ENCODE measurements at places on chromosomes 16 and 17.

DNA sequence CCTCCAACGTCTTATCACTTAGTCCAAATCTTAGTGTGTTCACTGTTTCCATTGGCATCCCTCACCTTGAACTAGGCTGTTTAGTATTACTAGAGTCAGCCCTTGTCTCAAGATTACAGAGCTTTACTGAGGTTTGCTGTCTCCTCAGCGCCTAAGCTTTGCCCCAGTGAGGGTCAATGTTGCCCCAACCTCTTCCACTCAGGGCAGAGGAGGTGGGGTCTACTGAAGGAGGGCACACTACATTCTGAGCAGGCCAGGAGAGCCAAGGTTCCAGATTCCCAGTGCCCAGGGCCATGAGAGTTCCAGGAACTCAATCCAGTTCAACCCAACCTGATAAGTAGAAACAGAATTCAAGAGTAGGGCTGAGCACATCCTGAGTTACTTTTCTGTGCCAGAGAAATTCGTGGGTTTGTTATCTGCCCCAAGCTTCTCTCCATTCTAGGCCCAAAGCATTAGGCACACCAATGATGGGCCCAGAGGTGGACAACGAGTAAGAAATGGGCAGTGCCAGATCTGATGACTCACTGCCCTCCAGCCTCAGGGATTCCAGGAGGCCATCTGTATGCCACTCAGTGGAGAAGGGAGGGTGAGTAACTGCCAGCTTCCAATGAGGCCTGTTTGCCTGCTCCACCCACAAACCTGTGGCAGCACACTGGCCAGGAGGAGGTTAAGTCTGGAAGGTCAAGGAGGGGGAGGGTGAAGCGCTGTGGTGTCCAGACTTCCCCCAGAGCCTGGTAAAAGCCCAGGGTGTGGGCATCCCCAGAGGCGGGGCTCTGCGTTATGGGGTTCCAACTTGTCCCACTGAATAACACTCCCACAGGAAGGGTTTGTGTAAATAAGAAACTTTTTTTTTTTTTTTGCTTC is 8.2 kb downstream of the TUBG2 start:
- DNase-seq: no peak

DNA sequence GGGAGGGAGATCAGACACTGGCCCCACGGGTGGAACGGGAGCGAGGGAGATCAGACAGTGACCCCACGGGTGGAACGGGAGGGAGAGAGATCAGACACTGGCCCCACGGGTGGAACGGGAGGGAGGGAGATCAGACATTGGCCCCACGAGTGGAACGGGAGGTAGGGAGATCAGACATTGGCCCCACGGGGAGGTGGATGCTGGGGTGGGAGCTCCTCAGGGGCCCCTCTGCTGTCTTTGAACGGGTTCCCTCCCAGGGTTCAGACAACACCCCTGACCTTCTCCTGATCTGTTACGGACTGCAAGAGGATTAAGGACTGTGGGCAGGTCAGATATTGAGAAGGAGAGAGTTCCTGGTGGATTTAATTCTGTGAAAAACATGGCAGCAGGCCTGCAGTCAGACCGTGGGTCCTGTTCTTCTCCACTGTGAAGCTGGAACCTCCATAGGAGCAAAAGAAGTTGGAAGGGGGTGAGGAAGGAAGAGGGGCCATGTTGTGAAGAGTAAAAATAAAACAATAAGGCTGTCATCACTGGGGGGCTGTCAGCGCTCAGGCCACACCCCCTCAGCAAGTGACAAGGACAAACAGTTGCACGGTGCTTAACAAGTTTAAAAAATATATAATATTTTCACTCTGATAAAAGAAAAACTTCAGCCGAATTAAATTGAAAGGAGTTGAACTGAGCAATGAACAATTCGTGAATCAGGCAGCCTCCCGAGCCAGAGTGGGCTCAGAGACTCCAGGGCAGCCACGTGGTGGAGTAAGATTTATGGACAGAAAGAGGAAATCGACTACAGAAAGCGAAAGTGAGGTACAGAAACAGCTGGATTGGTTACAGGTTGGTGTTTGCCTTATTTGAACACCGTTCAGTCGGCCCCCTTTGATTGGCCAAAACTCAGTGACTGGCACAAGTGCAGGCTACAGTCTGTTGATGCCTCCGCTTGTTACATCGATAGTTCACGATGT is 348.7 kb upstream of the TNRC6C start:
- DNase-seq: no peak

DNA sequence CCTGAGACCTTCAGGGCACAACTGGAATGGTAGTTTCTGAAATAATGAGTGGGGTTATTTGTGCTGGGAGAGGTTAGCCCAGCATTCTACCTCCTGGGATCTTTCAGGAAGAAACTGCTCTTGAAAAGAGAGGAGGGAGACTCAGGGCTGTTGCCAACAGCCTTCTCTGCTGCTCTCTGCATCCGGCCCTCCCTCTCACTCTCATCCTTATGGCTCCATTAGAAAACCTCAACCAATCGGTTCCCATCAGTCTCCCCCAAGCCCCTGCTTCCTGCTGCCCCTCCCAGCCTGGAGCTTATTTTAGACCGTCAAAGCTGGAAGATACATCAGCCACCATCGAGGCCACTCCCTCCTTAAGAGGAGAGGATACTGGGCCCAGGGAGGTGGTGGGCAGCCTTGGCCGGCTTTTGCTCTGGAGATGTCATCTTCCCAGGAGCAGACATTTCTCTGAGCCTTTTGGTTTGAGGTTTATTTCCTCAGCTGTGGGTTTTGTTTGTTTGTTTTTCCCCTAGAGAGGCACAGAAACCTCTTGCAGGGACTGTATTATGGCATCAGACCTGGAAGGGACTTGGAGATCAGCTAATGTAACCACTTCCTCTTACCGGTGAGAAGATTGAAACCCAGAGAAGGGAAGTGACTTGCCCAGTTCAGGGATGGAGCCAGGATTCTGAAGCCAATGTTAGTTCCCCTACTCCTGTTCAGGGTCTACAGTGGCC is 2.7 kb downstream of the MPRIP start:
- peak; percentile 36 for DNase-seq

DNA sequence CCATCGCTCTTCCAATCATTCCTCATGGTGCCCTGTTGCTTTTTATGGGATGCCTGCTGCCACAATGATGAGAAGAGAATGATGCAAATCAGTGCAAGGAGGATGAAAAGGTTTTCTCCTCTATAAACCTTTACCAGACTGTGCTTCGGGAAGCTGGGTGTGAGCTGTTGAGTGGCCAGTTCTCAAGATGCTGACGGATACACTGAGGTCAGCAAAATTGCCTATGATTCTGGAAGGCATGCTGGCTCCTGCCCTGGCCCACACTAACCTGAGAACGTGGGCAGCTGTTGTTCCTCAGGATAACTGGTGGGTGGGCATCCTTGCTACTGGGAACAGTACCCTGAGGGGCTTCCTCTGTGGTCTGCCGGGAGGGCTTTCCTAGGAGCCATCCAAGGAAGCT is 795 bp upstream of the PIRT start:
- DNase-seq: no peak

DNA sequence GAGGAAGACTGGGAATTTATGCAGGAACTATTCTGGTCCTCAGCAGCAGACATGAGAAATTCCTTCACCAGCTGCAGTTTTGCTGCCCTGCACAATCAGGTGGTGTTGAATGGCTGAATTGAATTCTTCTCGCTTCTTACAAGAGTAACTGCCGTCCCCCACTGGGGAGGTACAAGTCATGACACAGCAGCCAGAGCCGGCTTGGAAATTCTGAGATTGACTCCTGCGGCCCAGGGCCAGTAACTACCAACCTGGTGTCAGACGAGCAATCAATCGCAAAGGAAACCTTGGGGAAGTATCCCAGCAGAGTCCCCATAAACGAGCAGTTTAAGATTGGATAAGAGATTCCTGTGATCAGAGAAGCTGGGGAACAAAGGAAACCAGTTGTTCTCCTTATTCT is 30.7 kb downstream of the KNOP1 start:
- no peak for DNase-seq

GRCh38 chr16:85441189-85441889 is 171.8 kb upstream of the GSE1 start:
- DNase-seq: no peak

GRCh38 chr16:86026171-86026910 is 127.4 kb downstream of the IRF8 start:
- DNase-seq: no peak

GRCh38 chr16:27254262-27254811 is 14.2 kb downstream of the NSMCE1 start:
- DNase-seq: no peak

- peak; percentile 56 for DNase-seq
Measured at GRCh38 chr16:9885467-9885866, 296.8 kb downstream of the GRIN2A start.

DNA sequence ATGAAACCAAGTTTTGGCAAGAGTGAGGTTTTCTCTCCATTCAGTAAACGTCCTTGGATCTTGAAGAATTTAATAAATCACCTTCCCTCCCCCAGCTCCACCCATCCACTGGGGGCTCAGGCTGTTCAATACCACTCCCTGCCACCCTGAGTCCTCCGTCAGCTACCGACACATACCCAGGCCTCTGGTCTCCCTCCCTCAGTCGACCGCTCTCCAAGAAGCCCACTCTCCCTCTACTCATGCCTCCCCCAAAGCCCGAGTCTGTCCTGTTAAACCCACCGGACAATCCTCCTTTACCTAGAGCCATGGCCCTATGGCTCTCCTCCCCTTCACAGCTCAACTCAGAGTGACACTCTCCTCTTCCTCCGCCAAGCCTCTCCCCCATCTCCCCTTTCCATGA is 19.7 kb upstream of the SLC4A1 start:
- DNase-seq: no peak

GRCh38 chr16:89863741-89864526 is 9.5 kb upstream of the TCF25 start:
- no peak for DNase-seq

GRCh38 chr17:78143214-78144146 is 2.7 kb upstream of the C17orf99 start:
- DNase-seq: no peak

DNA sequence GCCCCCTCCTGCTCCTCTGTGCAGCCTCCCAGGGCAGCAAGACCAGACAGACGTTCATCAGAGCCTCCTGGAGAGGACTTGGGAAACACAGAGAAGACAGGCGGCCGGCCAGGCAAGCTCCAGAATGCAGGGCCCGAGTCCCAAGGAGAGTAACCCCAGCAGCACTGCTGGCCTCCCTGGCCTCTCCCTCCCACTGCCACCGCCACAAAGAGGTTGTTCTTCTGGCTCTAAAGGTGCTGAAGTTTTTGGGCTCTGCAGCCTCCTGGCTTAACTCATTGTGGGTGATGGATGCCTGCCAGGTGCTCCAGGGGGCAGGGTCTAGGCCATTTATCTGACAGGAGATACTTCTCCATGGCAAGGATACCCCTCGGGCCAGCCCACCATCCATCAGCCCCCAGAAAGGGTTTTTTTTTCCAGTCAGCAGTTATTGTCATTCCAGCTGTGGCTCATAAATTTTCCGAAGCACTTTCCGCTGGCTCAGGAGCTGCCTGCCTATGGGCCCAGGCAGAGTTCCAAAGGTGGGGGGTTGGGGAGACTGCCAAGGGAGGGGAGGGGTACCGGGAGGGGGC is 32.0 kb upstream of the MRPS23 start:
- DNase-seq: no peak

Data from thyroid gland (tissue), 4 donors.